Activated CD4-positive, alpha-beta T cell treated with anti-CD3 and anti-CD28 coated beads, Interleukin-2, amount 10 ng/mL, durations not matched to agents 7 days and 5 days (primary cell): ENCODE measurements at places on chromosomes 12 and 14. TPM values are rescaled to one million over a fixed set of nuclear protein-coding genes. Genes with fewer than 3 reads are reported as not detected.

The ITGA7 gene
- 3.1 TPM for total RNA-seq

The NRXN3 gene
- total RNA-seq, result not detected

The RASAL1 gene
- total RNA-seq, result 0.40 TPM

The SERPINA12 gene
- total RNA-seq, result not detected

The LPCAT3 gene
- 45.4 TPM for total RNA-seq

- DNase-seq, result peak; percentile 51
Observed at GRCh38 chr12:93441081-93441616, 598 bp downstream of the UBE2N start.

DNA sequence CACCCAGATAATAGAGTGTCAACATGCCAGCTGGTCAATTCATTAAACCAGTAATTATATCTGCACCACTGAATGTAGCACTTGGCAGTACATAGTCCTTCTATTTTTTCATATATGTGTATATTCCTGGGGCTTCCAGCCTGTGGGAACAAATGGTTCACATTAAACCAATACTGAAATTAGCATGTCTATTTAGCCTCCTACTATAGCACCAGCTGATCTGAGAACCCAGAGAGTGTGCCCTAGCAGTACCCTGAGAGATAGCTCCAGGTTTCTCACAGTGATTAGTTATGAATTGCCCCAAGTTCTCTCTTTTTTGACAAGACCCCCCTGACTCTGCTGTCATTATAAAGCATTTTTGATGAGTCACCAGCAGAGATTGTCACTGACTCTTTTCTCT is 1097.3 kb upstream of the FLRT2 start:
- no peak for DNase-seq

DNA sequence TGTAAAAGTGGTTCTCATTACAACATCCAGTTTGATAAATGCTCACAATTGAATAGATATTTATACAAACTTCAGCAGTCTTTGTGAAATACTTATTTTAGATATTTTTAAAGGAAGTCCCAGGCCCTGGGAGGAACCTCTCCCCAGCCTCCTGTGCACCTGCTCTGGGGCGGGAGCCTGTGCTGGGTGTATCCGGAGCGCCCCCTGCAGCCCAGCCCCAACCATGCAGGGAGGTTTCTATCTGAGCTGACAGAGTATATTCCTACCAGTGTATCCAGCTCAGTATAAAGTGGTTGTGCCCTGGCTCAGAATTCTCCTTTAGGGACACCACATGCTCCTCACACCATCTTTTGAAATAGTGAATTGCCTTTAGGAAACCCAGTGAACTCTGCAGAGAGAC is 851.8 kb downstream of the TMEM121 start:
- DNase-seq, result peak; percentile 41

GRCh38 chr12:77540097-77540496 is 290.6 kb upstream of the NAV3 start:
- DNase-seq, result no peak

- DNase-seq, result no peak
Observed at GRCh38 chr12:117067638-117068037, 31.6 kb downstream of the TESC start.

DNA sequence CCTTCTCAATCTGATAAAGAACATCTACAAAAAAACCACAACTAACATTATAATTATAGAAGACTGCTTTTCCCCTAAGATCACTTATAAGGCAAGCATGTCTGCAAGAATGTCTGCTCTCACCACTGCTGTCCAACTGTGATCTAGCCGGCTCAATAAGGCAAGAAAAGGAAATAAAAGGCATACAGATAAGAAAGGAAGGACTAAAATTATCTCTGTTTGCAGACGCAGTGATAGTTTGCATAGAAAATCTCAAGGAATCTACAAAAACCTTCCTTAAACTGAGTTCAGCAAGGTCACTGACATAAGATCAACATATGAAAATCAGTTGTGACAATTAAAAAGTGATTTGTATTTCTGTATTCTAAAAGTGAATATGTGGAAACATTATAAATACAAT is 138.0 kb upstream of the EGLN3 start:
- DNase-seq, result no peak

DNA sequence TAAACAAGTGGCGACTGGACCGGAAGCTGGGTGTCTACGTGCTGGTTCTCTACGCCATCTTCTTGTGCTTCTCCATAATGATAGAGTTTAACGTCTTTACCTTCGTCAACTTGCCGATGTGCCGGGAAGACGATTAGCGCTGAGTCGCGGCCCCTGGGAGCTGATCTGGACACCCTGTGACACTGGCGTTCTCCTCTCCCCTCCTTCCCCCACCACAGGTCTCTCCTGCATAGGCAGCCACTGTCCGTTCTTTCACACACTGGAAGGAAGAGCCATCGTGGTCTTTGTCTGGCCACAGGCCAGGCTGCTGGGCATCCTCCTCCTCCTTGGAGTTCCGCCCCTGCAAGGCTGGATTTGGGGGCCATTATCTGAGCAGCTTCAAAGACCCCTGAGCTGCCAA is 20.1 kb upstream of the RIN3 start:
- DNase-seq, result no peak

DNA sequence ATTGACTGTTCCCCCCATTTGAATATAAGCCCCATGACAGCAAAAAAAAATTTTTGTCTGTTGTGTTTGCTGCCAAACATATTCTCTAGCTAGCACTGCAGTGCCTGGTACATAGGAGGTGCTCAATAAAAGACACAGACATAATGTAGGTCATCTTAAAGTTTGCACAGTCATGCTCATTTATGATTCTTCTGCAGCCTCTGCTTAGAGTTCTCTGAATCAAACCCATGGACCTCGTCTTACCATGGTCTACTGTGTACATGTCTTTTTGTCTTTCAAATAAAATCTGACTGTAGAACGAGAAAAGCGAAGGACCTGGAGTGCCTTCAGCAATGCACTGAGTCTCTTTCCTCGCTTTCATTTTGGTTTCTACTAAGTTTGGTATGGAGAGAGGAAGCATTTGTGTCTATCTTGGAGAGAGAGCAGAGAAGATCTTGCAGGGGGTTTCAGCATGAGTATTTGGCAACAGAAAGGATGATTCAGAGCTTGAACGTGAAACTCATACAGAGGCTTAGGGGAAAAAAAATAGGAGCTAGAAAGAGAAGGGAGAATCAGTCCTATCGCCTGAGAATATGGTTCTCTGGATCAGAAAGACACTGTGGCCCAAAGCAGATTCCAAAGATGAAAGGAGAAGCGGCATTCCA is 38.8 kb upstream of the TMCC3 start:
- DNase-seq, result no peak

GRCh38 chr14:102345232-102345631 is 17.5 kb downstream of the CINP start:
- no peak for DNase-seq

DNA sequence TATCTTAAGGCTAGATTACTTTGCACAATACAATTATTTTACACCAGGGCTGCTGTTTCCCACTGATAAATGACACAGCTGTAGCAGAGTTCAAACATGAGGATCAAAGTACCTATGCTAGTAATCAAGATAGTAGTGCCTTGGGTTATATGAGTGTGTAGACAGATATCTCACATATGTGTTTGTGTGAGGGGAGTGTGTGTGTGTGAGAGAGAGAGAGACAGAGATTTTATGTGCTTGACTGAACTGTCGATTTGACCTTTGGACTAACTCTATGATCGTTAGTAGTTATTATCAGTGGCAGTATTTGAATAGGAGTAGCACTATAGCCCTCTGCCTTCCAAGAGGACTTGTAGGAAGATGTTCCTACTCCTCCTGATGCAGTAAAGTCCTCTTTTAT is 15.5 kb downstream of the PLEKHA5 start:
- DNase-seq, result no peak

GRCh38 chr14:41608681-41609390 is 2.2 kb downstream of the LRFN5 start:
- no peak for DNase-seq
